ENCODE measurements at places on chromosomes 5 and 9.

DNA sequence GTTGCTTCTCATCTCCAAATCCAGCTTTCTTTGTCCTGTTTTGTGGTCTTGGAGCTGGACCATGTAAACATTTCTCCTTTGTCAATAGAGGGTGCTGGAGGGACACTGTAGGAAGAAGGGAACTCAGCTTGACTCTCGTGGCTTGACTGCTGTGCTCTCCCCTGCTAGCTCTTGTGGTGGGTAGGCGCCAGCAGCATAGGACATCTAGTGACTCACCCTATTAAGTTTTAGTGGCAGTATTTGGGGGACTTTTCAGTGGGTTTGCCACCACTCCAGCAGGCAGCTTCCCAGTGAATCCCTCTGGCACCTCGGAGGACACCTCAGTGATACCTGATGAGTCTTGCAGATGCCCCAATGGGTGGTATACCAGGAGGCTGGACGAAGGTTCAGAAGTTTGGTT, 97.8 kb downstream of the TSSK1B start:
- DNase-seq: no peak

DNA sequence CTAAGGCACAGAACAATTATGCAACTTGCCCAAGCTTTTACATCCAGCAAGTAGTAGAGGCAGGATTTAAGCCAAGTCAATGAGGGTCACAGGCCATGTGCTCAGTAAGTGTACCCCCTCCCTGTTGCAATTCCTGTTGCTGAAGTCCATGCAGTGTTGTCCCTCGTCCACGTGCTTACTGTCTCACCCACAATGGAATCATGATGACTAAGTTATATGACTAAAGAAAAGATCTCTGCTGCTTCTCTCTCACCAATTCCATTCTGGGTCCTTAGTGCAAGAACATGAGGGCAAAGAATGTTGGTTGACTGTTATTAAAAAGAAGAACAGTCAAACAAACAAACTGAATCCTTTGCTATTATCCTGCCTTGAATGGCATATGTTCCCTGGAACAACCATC, 233.6 kb upstream of the SLC24A2 start:
- no peak for DNase-seq

DNA sequence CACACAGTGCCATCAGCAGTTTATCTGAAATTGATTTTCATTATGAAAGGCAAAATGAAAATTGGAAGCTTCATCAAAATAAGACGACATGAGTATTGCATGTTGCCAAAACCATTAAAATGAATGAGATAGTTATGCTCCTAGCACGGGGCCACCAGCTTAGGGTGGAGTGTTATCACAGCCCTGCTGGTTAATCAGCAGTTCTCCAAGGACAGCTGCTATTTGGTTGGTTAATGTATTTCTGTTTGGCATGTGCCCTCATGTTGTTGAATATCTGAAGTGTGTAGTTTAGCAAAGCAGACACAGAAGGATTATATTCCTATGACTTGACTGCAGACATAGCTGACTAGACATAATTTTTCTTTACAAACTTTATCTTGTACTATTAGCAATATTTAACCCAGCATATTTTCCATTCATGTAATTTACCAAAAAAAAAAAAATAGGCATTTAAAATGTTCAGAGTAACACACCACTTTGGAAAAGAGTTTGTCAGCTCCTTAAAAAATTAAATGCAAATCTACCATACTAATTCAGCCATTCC, 98.6 kb upstream of the PIK3R1 start:
- no peak for DNase-seq

- DNase-seq: no peak
Observed at GRCh38 chr5:117888688-117889087, 1099.7 kb downstream of the DTWD2 start.

DNA sequence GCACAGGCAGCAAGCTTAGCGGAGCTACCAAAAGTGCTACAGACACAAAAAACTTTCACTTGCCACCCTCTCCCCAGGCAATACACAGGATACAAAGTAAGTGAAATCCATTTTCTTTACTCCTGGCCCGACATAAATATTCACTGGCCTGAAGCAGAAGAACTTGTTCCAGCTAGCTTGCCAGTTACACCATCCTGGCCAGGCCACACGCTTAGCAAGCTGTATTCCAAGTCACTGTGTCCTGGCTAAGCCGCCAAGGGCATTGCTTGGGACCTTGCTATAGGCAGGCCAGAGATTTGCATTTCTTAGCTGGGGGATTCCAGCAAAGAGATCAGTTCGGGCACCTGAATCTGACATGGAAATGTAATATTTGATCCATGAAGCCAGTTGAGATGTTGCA, 71.0 kb upstream of the SLC1A3 start:
- DNase-seq: no peak
